ENCODE measurements at places on chromosomes 3 and 15.

GRCh38 chr3:182330646-182331045 lies 462.7 kb upstream of the ATP11B start:
- DNase-seq: no peak

DNA sequence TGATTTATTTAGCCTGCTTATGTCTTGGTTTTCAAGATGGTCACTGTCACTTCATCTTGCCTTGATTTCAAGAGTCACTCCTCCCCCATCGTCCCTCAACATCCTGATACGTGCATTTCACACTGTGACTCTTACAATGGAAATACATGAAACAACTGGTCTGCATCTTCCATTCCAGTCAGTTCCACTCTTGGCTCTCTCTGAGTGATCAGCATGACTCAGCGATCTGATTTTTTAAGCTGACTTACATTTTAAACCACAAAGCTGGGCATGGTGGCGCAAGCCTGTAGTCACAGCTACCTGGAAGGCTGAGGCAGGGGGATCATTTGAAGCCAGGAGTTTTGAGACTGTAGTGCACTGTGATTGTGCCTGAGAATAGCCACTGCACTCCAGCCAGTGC lies 271.2 kb upstream of the ROPN1 start:
- DNase-seq: no peak

DNA sequence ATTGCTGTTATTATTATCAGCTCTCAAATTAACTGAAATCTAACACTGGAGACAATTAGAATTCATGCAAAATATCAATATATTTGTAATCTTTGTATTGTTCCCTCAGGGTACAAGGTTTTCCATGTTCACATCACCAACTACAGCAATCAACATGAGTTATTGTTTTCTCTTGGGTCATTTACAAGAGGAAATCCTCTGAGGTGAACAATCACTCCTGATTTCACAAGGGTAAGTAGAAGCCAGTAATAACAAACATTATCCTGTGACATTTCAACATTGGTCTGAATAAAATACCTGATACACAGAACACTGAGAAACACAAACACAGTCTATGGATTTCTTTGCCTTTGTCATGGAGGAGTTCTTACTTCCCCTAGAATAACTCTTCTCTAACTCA lies 174.0 kb downstream of the SUCNR1 start:
- no peak for DNase-seq

DNA sequence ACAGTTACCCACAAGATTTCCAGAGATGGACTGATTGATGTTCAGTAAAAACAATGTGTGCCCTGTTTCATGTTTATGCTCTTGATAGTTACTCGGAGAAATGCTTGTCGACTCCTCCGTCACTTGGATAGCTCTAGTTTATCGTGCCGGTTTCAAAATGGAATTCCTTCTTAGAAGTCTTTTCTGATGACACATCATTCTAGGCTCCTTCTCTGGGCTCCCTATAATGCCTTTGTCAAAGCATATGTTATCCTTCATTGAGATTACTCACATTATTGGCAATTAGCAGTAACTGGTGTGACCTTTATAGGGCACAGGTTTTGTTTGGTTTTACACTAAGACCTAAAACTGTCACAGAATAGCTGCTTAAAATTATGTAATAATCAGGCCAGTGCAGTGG lies 201.8 kb downstream of the CNTN6 start:
- no peak for DNase-seq

DNA sequence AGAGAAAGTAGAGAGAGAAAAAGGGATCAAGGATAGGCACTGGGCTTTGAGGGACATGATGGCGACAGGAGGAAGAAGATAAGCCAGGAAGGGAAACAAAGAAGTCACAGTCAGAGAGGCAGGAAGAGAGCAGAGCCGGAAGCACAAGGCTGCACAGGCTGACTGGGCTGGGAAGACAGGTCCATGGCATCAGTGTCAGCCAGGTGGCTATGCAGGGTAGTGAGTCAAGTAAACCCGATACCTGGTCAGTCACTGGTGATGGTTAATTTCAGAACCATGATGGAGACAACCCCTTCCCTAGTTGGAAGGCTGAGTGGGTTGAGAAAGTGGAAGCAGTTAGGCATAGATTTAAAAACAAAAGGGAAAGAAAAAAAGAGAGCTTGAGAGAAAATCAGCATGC lies 203.8 kb downstream of the EPHB1 start:
- no peak for DNase-seq

- DNase-seq: no peak
Measured at GRCh38 chr3:46462111-46462510, 2.6 kb downstream of the LTF start.

DNA sequence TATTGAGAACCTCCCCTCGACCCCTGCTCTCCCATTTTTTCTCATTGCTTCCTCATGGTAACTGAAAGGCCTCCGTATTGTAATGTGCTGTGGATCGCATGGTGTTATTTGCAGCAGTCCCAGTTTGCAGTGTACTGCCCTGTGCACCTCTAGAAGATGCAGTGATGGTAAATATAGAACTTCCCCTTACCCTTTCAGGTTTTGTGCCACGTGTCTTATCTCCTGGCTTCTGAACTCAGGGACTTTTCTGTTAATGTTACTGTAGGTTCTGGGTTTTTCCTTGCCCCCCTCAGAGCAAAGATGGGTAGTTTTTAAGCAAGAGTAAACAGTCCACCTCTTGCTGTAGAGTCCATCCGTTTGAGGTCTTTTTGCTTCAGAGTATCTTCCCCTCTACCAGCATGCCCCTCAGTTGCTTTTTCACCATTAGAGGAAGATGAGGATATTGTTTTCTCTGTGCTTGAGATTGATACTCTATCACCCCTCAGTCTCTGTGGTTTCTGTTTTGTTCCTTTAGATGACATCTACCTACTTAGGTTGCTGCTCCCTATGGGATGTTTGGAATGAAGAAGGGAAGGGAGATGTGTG lies 22.4 kb downstream of the CHD2 start:
- no peak for DNase-seq

- DNase-seq: no peak
Measured at GRCh38 chr3:38107911-38108648, 28.8 kb downstream of the ACAA1 start.

GRCh38 chr15:40937762-40938535 lies 8.8 kb downstream of the DLL4 start:
- no peak for DNase-seq

GRCh38 chr3:14424711-14425580 lies 22.5 kb downstream of the SLC6A6 start:
- DNase-seq: peak; percentile 60

- no peak for DNase-seq
Measured at GRCh38 chr3:124411728-124412127, 318.5 kb upstream of the UMPS start.

- no peak for DNase-seq
Measured at GRCh38 chr15:38819387-38819950, 254.9 kb upstream of the RASGRP1 start.

- no peak for DNase-seq
Measured at GRCh38 chr3:137854533-137855261, 90.6 kb downstream of the SOX14 start.

DNA sequence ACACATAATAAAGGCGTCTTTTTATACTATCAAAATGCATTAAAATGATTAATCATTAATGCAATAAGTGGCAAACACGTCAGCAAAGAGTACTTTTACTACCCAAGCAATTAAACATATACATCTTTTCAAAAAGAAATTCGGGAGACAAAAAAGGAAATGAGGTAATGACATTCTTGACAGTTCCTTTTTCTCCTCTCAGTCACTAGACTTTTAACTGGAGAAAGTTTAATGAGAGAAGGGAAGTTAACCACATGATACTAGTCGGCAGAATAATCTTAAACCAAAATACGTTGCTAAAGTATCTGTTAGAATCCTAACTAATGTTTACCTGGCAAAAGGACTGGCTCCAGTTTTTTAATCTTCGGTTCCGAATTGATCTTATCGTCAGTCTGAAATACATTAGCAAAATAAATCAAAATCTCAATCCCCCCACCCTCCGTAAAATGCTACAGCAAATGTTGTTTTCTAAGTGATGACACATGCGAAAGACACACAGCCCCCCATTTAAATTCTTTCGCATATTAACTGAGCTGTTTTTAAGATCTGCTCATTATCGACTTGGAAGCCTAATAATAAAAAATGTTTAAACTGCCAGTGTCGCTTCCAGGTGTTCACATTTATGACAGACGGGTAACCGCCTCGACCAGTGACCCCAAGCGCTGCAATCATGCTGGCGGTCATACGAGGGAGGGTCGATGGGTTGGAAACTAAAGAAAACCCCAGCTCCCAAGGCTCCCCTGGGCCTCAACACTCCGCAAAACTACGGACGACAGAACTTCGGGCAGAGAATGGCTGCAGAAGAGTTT lies 778 bp downstream of the MTMR10 start:
- DNase-seq: no peak

DNA sequence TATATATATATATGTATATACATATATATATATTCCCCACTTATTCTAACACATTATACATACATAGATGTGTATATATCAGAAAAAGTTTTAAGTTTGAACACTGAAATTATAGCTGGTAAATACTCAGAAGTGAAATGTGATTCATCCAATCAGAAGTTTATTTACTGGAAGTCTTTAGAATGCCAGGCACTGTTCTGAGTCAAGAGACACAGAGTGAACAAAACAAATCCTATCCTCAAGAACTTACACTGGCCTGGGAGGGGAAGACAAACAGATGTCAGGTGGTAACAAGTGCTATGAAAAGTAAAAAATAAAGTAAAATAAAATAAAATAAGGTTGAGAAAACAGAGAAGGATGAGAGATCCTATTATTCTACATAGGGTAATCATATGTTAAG lies 13.4 kb downstream of the DHX36 start:
- DNase-seq: no peak

GRCh38 chr3:15796771-15797641 lies 773 bp downstream of the ANKRD28 start:
- DNase-seq: no peak

DNA sequence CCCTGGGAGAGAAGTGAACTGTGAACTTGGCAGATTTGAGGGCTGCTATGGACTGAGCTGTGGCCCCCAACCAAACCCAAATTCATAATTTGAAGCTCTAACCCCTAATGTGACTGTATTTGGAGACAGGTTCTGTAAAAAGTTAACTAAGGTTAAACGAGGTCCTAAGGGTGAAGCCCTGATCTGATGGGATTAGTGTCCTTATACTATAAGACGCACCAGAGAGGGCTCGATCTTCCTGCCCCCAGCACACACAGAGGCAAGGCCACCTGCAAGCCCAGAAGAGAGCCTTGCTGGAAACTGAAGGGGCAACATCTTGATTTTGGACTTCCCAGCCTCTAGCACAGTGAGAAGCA lies 34.0 kb downstream of the TKT start:
- DNase-seq: no peak

- no peak for DNase-seq
Measured at GRCh38 chr15:88747631-88748030, 55.6 kb upstream of the ACAN start.

DNA sequence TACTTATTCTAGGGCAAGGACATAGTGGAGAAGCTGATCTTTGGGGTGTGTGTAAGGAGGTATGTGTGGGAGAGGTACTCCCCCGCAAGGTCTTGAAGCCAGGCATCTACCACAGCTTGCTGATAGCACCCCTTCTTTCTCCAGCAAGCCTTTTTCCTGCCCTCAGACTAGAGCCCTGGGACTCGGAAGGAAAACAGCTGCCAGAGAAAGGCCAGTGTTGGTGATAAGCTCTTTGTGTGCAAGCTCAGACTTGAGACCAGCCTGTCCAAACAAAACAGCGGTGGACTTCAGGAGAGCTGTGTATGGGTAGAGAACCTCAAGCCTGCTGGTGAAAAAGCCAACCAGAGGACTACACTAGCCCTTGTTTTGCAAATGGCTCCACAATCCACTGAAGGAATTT lies 1028.6 kb downstream of the MCTP2 start:
- DNase-seq: no peak

GRCh38 chr15:45914425-45914824 lies 279.6 kb downstream of the SQOR start:
- DNase-seq: no peak

GRCh38 chr15:66780172-66780972 lies 78.3 kb downstream of the SMAD6 start:
- DNase-seq: no peak

DNA sequence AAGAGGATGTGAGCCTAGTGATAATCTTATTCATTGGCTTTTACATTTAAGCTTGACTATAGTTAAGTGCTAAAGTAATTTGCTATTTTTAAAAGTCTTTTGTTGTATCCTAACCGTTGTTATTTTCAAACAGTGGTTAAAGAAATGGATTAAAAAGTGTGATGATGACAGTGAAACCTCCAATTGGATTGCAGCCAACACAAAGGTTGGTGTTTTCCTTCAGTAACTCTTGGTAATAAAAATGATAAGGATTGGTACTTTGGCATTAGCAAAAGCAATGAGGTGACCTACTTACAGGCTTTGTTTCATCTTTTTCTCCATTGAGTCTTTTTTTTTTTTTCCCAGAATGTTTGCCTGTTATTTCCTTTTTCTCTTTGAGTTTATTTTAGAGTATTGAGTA lies 87.5 kb upstream of the GOLGA6B start:
- no peak for DNase-seq

DNA sequence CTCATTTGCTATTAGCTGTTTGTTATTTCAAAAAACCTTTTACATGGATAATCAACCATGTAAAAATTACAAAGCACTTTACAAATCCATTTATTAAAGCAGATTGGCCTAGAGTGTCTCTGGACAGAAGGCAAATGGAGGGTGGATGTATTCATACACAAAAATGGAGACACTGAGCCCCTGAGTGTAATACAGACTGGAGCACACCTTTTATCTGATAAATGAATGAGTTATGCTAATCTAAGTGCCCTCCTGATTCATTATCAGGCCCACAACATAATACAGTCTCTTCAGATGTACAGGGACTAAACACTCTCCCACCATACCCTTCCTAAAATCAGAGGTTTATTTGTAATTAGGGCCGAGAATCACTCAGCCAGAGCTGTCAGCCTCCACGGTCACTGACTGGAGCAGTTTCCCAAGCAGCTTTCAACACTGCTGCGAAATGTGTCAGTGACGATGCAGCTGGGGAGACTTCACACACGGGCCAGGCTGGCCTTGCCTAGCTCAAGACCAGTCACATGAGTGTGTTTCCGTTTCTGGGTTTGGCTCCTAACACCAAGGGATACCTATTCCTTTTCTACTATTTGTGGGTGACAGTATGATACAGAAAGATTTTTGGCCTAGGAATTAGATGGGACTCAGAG lies 271.8 kb downstream of the ZIC1 start:
- DNase-seq: no peak

GRCh38 chr3:128385080-128385832 lies 81.4 kb downstream of the DNAJB8 start:
- no peak for DNase-seq

GRCh38 chr15:62455441-62455921 lies 290.4 kb upstream of the C2CD4B start:
- DNase-seq: no peak

All from CD8-positive, alpha-beta memory T cell (primary cell).